HCT116 (cell line): ENCODE measurements at places on chromosomes 5 and 9. TPM values are rescaled to one million over a fixed set of nuclear protein-coding genes. Genes with fewer than 3 reads are reported as not detected.

- no peaks in the 10 kb centered on the region for H3K27me3 ChIP-seq
- H3K4me1 ChIP-seq: no peaks in the 10 kb centered on the region
- H3K36me3 ChIP-seq: no peaks in the 10 kb centered on the region
- DNase-seq: no peak
- H3K27ac ChIP-seq: no peak overlapping the region
These were observed 933.6 kb downstream of the CDH12 start for GRCh38 chr5:21919414-21920022.

- no peak for DNase-seq
- no peaks in the 10 kb centered on the region for H3K27me3 ChIP-seq
- peaks cover 79% of the 10 kb centered on the region for H3K4me1 ChIP-seq
- peak overlapping the region; percentile 91 for H3K27ac ChIP-seq
These were observed 2.3 kb downstream of the F2RL1 start for GRCh38 chr5:76821136-76821535.

- H3K4me1 ChIP-seq: no peaks in the 10 kb centered on the region
- DNase-seq: no peak
- no peaks in the 10 kb centered on the region for H3K36me3 ChIP-seq
- H3K4me3 ChIP-seq: no peak overlapping the region
- H3K27me3 ChIP-seq: no peaks in the 10 kb centered on the region
These were observed 543 bp downstream of the ST8SIA4 start for GRCh38 chr5:100902440-100903038.

DNA sequence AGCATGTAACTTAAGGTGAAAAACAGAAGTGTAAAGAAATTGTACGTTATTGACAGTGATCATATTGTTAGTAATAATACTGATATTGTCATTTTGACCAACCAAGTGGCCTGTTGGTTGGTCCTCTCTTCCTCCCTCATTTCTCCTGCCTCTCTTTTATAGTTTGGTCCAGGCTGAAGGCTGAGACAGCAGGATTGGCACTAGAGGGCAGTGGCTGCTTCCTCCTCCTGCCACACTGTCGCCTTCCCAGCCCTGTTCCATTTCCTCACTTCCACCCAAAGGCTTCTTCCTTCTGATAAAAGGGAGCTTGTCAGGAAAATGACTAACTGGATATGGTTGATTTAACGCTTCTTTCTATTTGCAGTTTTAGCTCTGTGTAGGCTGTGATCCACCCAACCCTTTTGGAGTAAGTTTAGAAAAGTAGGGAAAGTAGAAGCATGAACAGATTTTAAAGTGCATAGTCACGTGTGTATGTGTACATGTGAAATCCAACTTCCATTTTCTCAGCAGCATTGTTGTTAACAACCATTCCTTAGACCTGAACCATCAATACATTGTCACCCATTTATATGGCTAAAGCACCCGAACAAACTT is 35.6 kb downstream of the PTCD2 start:
- H3K4me3 ChIP-seq: no peak overlapping the region
- H3K36me3 ChIP-seq: no peaks in the 10 kb centered on the region
- no peak for DNase-seq

- H3K27ac ChIP-seq: no peak overlapping the region
- no peaks in the 10 kb centered on the region for H3K36me3 ChIP-seq
- no peak for DNase-seq
- H3K4me3 ChIP-seq: no peak overlapping the region
- H3K27me3 ChIP-seq: no peaks in the 10 kb centered on the region
- H3K4me1 ChIP-seq: no peaks in the 10 kb centered on the region
These were observed 57.0 kb upstream of the ACOT12 start for GRCh38 chr5:81450940-81451339.

GRCh38 chr5:165157219-165157618 is 1651.8 kb downstream of the MAT2B start:
- no peaks in the 10 kb centered on the region for H3K36me3 ChIP-seq
- no peak for DNase-seq
- no peak overlapping the region for H3K4me3 ChIP-seq
- no peaks in the 10 kb centered on the region for H3K4me1 ChIP-seq
- no peak overlapping the region for H3K27ac ChIP-seq
- no peaks in the 10 kb centered on the region for H3K27me3 ChIP-seq

- no peak for DNase-seq
- H3K27me3 ChIP-seq: no peaks in the 10 kb centered on the region
- no peaks in the 10 kb centered on the region for H3K4me1 ChIP-seq
- H3K4me3 ChIP-seq: no peak overlapping the region
These were observed 1121.6 kb downstream of the MAT2B start for GRCh38 chr5:164627021-164627420.

Gene PDGFRB
- total RNA-seq: 0.34 TPM

Gene PKD2L2
- total RNA-seq: not detected
